ENCODE measurements at places on chromosomes 5 and 9.

- DNase-seq: no peak
These were observed 168.6 kb downstream of the NNT start for GRCh38 chr5:43771611-43772031.

GRCh38 chr9:113798062-113799030, 77.8 kb upstream of the ZNF618 start:
- no peak for DNase-seq

GRCh38 chr5:889075-889710, 3.4 kb downstream of the BRD9 start:
- no peak for DNase-seq

- no peak for DNase-seq
These were observed 43.3 kb downstream of the TMC1 start for GRCh38 chr9:72564479-72565281.

GRCh38 chr5:99900302-99900852, 634.8 kb upstream of the FAM174A start:
- DNase-seq: no peak

DNA sequence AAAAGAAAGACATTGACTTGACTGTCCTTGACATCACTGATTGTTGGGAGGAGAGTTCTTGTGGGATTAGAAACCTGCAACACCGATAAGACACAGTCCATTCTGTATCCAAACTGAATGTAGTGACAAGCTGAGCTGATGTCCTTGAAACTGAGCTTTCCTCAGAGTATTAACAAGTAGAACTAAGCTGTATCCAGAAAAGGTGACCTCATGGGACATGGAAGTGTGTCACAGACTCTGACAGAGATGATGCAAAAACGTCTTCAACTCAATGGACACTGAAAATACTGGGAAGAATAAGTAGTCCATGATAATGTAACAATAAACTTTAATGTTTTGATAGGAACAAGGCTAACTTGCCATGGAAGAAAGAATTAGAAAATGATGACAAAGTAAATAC, 690.1 kb downstream of the CDH18 start:
- no peak for DNase-seq

DNA sequence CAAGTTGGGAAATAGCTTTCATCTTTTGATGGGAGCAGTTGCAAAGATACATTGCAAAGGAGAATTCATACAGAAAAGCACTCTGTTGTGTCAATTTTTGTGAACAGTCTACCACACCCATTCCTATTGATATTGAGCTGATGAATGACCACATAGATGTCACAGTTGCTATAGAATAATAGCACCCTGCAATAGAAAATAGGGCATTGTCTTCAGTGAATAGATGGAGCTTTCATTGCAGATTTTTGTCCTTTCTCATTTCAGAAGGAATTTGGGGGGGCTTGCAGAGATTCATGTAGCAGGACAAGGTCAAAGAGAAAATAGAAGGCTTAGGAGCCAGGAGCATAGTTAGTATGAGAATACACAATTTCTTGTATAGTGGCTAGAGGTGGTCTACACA, 237.9 kb downstream of the TMEM38B start:
- no peak for DNase-seq

DNA sequence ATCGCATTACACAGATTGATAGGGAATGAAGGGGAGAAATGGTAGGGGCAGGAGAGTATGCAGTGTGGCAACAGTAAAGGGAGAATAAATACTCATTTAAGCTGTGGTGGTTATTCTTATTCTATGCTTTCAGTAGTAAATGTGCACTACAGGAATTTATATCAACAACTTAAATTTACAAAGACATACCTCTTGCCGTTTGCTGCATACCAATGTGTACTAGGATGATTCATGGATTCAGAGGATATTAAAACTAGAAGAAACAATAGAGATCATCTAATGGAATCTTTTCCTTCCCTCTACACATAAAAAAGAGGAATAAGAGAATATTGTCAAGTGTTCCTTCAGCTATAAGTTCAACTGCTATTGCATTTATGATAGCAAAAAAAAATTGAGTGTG, 103.3 kb upstream of the RASA1 start:
- no peak for DNase-seq

- no peak for DNase-seq
These were observed 2.5 kb upstream of the NRARP start for GRCh38 chr9:137304383-137305059.

DNA sequence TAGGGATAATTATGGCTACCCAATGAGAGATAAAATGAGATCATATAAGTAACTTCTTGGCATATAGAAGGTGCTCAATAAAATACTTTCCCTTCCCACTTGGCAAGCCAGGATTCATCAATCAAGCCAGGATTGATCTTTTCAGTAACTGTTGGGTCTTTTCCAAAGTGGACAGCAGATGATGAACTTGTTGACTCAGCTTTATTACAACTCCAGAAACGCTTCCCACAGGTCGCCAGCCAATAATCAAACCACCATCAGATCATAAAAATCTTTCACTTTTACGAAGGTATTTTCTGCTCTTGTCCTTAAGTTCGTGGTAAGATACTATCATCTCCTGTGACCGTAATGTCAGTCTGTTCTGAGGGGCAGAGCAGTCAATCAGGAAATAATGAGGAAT, 39.8 kb upstream of the WHRN start:
- DNase-seq: no peak

- DNase-seq: no peak
These were observed 2.7 kb upstream of the ITK start for GRCh38 chr5:157177953-157178352.

DNA sequence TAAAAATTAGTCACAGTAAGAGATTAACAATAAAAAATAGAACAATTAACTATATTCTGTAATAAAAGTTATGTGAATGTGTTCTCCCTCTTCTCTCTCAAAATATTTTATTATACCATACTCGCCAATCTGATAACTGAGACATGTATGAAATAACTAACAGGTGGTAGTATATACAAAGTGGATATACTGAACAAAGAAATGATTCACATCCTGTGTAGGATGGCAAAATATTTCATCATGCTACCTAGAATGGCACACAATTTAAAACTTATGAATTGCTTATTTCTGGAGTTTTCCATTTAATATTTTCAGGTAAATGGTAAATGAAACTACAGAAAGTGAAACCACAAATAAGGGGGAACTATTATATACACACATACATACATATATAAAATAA, 152.5 kb downstream of the RNF180 start:
- no peak for DNase-seq

GRCh38 chr5:2007878-2008501, 125.3 kb upstream of the IRX4 start:
- no peak for DNase-seq

- DNase-seq: no peak
These were observed 626.5 kb downstream of the IRX1 start for GRCh38 chr5:4222147-4222546.

- DNase-seq: no peak
These were observed 1.1 kb upstream of the TSPAN17 start for GRCh38 chr5:176646049-176646706.

DNA sequence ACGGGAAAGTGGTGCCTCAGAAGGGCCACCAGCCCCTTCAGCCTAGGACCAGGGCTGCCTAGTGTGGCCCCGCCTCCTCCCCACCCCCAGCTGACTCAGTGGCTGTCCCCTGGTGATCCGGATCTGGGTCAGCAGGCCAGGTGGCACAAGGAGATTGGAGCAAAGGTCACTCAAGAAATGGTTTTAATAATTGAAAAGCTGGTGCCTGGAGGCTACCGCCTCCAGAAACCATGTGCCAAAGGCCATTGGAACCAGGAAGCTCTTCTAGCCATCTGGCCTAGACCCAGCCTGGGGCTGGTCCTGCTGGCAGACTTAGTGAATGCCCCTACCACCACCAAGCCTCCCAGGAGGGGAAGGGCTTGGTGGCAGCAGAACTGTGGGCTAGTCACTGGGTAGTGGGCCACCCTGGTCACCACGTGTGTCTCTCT, 1.5 kb downstream of the ST6GALNAC4 start:
- no peak for DNase-seq

- no peak for DNase-seq
These were observed 286.7 kb downstream of the TLE4 start for GRCh38 chr9:79858508-79858907.

DNA sequence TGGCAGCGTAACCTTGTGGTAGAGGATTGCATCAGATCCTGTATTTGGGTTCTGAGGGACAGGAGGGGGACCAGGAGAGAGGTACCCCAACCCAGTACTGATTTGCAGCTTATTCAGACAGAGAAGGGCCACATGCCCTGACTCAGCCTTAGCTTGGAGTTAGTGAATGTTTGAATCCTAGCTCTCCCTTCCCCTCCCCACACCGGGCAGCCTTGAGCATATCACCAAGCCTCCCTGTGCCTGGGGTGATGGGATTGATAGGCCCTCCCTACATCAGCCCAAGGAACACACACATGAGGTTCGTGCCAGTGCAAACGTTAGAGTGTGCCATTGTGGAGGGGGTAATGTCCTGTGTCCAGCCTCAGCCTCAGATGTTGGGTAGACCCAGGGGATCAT, 71.9 kb downstream of the AMBP start:
- DNase-seq: no peak

GRCh38 chr5:157827423-157827822, 31.5 kb downstream of the CLINT1 start:
- no peak for DNase-seq

DNA sequence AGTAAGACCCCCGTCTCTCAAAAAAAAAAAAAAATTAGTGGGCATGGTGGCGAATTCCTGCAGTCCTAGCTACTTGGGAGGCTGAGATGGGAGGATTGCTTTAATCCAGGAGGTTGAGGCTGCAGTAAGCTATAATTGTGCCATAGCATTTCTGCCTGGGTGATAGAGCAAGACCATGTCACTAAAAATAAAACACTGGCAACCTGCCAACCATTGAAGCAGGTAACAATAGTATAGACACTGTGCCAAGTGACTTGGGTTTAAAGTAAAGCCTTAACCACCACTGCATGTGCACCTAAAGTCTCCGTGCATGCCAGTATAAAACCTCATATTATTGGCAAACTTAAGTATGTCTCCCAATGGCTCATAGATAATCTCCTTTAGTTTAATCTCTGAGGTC, 3.4 kb upstream of the APBA1 start:
- no peak for DNase-seq

- no peak for DNase-seq
These were observed 55.7 kb upstream of the EQTN start for GRCh38 chr9:27352457-27353165.

- no peak for DNase-seq
These were observed 54.4 kb upstream of the GALNT10 start for GRCh38 chr5:154136141-154136540.

DNA sequence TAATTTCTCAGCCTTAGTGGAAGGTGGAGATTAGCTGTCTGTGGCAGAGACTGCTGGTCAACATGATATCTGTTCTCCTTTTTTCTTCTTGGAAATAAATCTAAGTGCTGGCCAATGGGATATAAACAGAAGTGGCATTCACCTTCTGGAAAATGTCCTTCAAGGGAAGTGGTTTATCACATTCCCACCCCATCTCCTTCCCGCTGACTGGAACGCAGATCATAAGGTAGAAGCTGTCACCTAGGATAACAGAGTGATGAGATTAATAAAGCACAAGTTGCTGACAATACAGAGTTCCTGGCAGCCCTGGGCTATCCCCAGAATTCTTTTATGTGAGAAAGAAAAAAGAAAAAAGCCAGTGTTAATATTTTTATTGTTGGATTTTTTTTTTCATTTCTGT, 109.7 kb upstream of the OSMR start:
- no peak for DNase-seq

DNA sequence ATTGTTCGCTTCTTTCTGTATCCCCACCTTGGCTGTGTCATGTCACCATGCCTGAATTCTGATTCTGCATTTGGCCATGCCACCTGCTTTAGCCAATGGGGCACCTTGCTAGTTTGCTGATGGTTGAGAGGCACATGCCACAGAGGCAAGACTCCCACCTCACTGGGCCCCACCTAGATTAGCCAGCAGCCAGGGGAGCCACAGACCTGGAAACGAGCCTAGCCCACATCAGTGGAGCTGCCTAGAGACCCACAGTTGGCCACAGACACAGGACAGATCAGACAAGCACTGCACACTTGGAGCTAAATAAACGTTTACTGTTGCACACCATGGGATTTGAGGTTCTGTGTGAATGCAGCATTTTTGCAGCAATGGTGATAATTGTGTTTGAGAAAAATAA, 252.1 kb downstream of the LURAP1L start:
- no peak for DNase-seq

DNA sequence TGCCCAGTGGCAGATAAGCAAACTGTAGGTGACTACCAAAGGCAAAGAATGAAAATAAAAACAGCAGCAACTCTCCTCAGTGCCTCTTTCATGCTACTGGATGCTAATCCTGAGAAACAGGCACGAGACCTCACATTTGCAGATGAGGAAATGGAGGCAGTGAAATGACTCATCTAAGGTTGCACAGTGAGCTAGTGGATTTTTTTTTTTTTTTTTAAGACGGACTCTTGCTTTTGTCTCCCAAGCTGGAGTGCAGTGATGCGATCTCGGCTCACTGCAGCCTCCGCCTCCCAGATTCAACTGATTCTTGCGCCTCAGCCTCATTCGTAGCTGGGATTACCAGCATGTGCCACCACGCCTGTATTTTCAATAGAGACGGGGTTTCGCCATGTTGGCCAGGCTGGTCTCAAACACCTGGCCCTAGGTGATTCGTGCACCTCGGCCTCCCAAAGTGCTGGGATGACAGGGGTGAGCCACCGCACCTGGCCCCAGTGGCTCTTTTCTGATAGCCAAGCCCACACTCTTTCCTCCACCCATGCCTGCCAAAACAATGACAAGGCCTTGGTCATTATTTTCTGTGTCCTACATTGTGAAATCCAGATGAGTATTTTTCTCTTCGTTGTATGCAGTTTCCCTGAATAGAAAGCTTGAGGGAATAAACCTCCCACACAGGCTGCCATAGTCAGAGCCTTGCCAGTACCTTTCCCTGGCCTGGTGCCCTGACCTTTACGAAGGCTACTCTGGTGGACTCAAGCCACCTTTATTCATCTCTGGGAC, 19.2 kb downstream of the DOCK2 start:
- no peak for DNase-seq

DNA sequence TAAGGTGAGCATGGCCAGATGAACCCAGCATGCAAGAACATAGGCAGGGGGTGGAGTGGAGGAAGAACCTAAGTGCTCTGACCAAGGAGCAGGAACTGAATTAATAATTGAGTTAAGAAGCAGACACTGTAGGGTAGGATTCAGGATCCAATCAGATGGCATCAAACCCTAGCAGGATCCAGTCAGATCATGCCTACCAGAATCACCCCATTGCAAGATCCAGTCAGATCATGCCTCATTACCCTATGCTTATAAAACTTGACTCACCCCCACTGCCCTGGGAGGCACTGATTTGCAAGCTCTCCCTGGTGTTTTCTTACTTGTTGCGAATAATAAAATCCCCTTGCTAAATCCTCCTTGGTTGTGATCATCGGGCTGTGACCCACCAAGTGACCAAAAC, 19.7 kb downstream of the TUSC1 start:
- DNase-seq: no peak

GRCh38 chr9:21669701-21670100, 132.7 kb upstream of the MTAP start:
- DNase-seq: no peak
